ENCODE measurements at places on chromosomes 2 and 18.

GRCh38 chr2:222561817-222562645, 93.9 kb downstream of the FARSB start:
- no peak for DNase-seq

DNA sequence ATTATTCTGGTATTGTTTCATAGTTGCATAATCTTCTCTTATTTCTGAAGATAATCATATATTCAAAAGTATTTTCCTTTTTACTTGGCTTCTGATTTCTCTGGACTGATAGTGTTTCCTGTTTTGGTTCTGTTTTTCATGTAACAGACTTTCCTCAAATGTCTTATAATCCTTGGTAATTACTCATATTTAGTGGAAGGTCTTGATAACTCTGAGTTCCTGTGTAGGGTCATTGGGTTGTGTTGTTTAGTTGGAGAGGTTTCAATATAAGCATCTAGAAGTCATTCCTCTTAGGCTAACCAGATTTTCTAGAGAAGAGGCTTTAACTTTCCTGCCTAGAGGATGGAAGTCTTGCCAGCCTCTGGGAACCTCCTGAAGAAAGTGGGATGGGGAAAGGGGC, 23.8 kb downstream of the MFSD6 start:
- no peak for DNase-seq

DNA sequence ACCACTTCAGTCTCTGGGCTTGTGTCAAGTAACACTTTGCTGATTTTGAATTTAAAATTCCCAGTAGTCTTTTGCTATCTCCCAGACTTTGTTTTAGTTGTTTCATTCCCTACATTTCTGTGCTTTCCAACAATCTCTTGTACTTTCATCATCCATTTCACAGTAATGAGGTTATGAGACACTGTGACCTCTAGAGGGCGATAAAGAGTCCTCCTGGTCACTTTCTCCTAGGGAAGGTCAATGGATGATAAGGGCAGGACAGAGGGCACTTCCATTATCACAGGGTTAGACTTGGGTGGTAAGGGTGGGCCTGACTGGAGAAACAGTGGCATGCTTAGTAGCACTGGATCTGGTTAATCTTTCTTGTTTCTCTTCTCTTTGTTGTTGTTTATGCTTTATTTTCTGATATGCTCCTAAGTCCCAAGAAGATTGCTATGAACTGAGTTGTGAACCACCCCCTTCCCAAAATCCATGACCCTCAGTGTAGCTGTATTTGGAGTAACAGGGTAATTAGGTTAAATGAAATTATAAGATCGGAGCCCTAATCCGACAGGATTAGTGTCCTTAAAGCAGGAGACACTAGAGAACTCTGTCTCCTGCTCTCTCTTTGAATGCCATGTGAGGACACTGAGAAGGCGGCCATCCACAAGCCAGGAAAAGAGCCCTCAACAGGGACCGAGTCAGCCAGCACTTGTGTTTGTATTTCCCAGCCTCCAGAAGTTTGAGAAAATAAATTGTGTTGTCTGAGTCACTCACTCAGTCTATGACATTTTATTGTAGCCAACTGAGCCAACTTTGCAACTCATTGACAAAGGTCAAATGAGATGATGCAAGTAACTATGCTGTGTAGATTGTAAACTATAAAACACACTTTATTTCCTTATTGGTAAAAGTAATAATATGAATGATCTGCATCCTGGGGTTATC, 779.2 kb downstream of the CNTNAP5 start:
- no peak for DNase-seq

- no peak for DNase-seq
These were observed 337.7 kb upstream of the SETBP1 start for GRCh38 chr18:44342946-44343345.

- DNase-seq, result no peak
These were observed 192.3 kb downstream of the PMAIP1 start for GRCh38 chr18:60092073-60092472.

DNA sequence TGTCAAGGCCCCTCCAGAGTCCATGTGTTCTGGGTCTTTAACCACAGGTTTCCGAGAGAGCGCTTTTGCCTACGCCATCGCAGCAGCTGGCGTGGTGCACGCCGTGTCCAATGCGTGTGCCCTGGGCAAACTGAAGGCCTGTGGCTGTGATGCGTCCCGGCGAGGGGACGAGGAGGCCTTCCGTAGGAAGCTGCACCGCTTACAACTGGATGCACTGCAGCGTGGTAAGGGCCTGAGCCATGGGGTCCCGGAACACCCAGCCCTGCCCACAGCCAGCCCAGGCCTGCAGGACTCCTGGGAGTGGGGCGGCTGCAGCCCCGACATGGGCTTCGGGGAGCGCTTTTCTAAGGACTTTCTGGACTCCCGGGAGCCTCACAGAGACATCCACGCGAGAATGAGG, 9.3 kb downstream of the WNT10A start:
- DNase-seq, result no peak

- DNase-seq, result no peak
These were observed 242.5 kb downstream of the SH3BP4 start for GRCh38 chr2:235194351-235194750.

DNA sequence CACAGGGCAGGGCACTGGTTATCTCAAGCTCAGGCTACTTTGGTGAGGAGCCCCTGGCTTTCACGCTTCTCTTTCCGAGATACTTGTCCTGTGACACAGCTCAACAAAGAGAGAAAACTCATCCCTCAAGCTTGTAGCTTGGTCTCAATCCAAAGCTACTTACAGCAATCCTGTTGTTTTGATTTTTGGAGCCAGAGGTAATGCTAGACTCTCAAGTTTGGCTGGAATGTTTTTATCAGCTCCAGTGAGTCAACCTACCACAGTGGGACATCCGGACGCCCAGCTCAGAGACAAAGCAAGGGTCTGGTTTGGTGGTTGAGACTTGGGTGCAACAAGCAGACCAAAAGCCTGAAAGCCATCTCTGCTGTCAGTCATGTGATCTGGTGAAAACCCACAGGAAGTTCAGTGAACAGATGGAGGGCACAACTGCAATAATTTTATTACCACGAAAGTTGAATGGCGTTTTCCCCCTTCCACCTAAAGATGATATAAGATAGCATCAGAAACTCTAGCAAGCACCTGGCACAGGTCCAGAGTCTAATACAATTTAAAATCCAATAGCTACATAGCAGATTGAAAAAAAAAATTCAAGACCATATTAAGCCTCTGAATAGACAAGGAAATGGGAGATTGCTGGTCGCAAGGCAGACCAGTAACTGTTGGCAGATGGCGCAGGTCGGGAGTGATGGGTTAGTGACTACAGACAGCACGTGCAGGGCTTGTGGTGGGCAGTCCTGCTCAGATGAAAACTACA, 102.3 kb upstream of the SMAD7 start:
- peak; percentile 67 for DNase-seq

- no peak for DNase-seq
These were observed 80.1 kb upstream of the NPAS2 start for GRCh38 chr2:100739735-100740432.

- DNase-seq, result peak; percentile 50
These were observed 13.1 kb upstream of the ROCK2 start for GRCh38 chr2:11357428-11357972.

DNA sequence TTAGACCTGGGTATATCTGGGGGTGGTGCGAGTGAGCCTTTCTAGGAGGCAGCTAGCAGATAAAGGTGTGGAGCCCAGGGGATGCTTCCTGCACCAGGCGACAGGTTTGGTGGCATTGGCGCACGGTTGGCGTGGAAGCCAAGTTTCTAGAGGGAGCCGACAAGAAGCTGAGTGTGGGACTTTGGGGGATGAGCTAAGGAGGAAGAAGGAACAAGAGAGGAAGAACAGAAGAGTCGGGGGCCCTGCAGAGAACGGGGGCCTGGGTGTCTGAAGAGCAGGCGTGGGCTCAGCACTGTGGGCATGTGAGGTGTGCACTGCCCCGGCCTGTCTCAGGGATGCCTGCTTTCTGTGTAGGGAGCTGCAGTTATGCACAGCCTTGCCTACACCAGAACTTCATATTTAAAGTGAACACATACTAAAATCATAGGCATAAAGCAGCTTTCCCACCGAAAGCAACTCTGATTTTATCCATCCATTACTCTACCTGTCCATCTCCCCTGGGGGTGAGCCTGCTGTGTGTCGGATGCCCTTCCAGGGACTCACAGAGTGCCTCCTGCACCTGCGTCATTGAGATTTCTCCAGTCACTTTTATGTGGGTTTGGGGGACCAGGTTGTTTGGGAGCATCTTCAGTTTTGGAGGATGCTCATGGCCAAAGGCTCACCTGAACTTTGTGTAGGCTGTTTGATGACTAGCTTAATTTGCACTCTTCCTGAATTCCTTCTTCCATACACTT, 149.7 kb downstream of the LDLRAD4 start:
- DNase-seq, result peak; percentile 47

DNA sequence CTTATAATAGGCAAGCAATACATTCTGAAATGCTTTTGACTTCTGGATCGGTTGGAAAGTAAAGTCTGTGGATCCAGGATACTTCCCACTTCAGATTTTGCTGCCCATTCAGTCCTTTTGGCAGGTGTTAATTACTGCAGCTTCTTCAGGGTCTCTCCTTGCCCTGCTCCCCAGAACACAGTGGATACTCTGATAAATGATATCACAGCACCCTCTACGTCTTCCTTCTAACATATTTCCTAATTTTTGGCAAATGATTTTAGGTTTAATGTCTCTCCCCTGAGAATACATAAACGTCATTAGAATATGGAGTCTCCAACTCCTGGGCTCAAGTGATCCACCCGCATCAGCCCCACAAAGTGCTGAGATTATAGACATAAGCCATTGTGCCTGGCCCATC, 249.8 kb downstream of the NYAP2 start:
- DNase-seq, result no peak

DNA sequence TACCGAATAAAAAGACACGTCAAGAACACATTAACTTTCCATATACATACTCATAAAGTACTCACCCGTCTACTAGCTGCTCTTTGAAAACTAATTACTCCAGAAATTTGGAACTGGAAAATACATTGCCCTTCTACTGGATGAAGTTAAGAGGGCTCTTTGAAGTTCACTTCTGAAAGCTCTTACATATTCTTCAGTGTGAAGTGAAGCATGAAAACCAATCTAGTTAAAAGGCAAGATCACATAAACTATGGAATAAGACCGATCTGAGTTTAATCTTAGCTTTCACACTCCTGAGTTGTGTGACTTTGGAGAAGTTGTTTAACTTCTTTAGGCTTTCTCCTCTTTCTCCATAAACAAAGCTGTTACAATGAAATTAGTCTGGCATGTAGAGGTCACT, 38.5 kb downstream of the REV1 start:
- no peak for DNase-seq

GRCh38 chr2:85251070-85251616, 76.6 kb downstream of the TGOLN2 start:
- DNase-seq, result no peak

- no peak for DNase-seq
These were observed 197.6 kb downstream of the MBD5 start for GRCh38 chr2:148218326-148219075.

DNA sequence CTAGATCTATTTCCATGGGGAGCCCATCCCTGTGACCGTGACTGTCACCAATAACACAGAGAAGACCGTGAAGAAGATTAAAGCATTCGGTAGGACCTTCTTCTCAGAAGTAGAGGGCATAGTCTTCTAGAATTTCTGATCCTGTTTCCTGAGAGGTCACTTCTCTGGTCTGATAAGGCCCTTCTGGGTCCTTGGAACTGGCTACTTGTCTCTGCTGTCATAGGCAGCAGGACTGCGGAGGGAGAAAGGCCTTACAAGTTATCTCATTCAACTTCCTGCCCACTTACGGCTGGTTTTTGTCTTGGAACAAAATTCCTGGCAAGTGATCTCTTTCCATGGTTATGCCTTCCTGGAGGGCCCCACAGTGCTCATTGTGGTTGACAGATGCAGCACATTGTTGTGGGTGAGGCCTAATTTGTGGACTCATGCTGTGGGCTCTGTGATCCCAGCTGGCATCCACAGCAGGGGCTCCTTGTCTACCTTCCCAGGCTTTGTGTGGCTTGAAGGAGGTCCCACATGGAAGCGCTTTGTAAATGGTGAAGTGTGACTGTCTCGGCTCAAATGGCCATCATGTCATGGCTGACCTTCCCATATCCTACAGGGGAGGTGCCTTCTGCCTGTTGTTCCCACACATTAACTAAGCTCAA, 22.0 kb downstream of the SAG start:
- DNase-seq, result no peak

DNA sequence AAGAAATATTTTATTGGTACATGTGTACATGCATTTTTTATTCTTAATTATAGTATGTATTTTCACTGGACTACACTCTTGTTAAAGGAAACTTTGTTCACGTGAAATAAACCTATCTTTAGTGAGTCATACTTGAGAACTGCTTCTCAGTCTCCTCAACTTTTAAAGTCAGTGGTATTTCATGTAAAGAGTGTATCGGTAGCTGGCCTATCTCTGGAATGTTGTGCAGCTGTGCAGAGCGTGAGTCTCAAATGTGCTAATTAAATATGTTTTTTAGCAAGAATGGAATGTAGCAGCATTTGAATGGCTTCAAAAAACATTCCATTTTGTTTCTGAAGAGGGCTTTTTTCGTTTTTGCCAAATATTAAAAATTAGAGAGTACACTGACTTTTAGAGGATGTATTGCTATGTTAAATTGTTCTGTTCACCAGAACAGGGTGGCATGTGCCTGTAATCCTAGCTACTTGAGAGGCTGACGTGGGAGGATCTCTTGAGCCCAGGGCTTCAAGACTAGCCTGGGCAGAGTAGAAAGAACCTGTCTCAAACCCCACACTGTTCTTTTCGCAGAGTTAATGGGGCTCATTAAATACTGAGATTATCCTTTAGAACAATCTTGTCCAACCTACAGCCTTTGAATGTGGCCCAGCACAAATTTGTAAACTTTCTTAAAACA, 14.3 kb downstream of the SPTBN1 start:
- no peak for DNase-seq

DNA sequence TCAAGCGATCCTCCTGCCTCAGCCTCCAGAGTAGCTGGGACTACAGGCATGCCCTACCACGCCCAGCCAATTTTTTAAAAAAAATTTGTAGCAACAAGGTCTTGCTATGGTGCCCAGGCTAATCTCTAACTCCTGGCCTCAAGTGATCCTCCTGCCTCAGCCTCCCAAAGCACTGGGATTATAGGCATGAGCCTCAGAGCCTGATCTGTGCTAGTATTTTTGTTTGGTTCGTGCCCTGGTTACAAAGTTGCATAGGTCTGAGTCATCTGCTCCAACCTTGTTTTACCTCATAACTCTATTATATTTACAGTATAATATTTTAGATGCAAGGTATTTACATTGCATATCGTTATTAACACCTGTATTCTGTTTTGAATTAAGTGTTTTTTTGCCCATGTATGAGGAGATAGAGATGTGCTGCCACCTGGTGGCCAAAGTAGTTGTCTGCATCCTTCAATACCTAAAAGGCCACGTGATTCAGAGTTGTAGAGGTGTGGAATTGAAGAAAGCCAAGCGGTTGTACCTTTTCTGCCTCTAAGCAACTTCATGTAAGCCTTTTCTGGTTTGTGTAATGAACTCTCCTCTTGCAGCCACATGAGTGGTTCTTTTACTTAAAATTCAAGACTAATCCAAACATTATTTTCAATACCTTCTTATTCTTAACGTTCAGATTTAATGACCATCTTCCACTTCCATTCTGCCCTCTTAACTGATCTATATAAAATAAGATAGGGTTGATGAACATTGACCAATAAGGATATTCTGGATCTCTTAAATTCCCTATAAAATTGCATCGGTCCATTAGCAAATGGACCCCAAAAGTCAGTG, 19.9 kb upstream of the CABYR start:
- peak; percentile 89 for DNase-seq

GRCh38 chr18:30254331-30254730, 788.2 kb downstream of the DSC3 start:
- DNase-seq, result no peak

- no peak for DNase-seq
These were observed 385.9 kb upstream of the RND3 start for GRCh38 chr2:150873396-150873772.

GRCh38 chr2:231597014-231597611, 4.4 kb downstream of the TEX44 start:
- no peak for DNase-seq

- DNase-seq, result no peak
These were observed 35.5 kb upstream of the YWHAQ start for GRCh38 chr2:9666306-9666705.
